ENCODE measurements at places on chromosomes 11 and 22. TPM values are rescaled to one million over a fixed set of nuclear protein-coding genes. Genes with fewer than 3 reads are reported as not detected.

The APOA4 gene
- not detected for total RNA-seq

The RPS25 gene
- total RNA-seq, result 1,518 TPM

- no peak for DNase-seq
These were observed 303.7 kb upstream of the ARHGAP42 start for GRCh38 chr11:100383357-100383865.

DNA sequence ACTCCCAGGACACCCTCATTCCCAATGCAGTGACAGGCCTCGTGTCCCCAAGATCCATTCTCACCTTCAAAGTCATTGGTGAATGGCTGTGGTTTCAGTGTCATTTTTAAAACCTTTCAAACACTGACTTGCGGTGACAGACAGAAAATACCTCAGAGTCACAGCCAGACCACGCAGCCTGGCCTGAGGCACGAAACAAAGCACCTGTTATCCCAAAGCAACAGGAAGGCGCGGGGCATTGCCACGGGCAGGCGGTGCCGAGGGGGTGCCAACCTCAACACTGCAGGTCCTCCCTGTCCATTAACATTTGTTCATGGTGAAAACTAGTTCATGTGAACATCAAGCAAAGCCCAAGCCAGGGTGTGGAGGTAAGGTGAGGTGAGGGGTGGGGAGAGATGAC, 38.2 kb downstream of the RPUSD4 start:
- DNase-seq, result no peak

Measured in glomerular endothelial cell (primary cell).